ENCODE measurements at places on chromosomes 2 and 18.

- no peak for DNase-seq
Observed at GRCh38 chr2:16525265-16525887, 140.3 kb downstream of the CYRIA start.

DNA sequence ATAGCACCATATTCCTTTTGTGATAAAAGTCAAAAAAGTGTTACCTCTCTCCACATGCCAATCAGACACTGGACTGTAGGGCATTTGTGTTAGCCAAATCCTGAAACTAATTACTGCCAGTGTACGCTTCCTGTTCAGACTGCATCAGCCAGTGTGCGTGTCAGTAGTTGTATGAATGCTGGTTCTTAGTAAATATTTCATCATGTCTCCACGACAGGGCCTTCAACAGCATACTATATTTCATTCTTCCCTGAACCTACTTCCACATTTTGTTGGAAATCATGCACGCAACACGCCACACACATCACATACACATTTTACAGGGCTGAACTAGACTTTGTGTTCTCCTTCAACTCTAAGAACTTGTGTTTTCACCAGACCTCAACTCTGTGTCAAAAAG lies 77.5 kb downstream of the EPB41L3 start:
- no peak for DNase-seq

DNA sequence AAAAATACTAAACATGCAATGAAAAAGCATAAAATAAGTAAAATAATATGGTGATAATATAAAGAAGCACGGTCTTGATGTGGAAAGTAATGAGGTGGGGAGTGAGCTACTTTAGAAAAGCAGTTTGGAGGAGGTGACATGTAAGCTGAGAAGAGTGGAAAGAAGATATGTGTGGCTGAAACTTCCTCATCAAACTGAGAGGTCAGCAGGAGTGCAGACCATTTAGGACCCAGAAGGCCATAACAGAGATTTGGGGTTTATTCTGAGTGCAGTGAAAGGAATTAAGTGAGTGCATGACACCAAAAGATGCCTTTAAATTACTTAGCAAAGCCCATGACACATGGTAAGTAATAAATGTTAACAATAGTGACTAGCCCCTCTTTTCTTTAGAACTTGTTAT lies 24.4 kb upstream of the TMEM182 start:
- no peak for DNase-seq

- DNase-seq = no peak
Observed at GRCh38 chr18:13366962-13367892, 148.7 kb downstream of the LDLRAD4 start.

DNA sequence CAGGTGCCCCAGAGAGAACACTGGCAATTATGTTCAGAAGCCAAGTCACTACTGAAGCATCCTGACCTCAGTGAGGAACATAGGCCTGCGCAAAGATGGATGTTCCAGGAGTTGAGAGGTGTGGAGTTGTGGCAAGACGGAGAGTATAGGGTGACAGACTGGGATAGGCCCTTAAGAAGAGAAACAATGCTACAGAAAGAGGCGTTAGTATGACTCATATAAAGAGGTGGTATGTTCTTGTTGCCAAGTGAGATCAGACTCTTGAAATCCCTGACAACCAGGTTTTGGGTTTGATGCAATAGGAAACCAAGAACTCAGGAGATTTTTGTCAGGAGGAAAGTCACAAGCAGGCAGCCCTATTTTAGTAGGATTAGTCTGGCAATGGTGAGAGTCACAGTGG lies 185.6 kb downstream of the RIT2 start:
- DNase-seq = no peak

DNA sequence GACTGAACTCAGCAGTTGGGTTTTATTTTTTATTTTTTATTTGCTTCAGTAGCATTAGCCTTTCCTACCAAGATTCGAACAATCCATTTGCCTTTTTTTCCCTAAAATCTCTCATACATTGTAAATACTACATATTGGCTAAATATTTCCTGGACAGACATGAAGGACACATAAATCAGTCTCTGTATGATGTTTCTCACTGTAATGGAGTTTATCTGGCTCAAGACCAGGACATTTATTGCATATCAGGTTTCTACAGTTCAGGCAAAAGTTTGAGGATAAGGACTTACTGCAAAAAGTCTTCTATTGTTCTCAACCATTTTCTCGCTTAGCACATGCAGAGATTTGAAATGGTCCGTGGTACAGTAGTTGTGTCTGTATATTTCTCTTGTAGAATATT lies 3.3 kb downstream of the CLUL1 start:
- no peak for DNase-seq

Data from T-helper 2 cell (primary cell).